Panc1 (cell line): ENCODE measurements at places on chromosomes 3 and 15.

DNA sequence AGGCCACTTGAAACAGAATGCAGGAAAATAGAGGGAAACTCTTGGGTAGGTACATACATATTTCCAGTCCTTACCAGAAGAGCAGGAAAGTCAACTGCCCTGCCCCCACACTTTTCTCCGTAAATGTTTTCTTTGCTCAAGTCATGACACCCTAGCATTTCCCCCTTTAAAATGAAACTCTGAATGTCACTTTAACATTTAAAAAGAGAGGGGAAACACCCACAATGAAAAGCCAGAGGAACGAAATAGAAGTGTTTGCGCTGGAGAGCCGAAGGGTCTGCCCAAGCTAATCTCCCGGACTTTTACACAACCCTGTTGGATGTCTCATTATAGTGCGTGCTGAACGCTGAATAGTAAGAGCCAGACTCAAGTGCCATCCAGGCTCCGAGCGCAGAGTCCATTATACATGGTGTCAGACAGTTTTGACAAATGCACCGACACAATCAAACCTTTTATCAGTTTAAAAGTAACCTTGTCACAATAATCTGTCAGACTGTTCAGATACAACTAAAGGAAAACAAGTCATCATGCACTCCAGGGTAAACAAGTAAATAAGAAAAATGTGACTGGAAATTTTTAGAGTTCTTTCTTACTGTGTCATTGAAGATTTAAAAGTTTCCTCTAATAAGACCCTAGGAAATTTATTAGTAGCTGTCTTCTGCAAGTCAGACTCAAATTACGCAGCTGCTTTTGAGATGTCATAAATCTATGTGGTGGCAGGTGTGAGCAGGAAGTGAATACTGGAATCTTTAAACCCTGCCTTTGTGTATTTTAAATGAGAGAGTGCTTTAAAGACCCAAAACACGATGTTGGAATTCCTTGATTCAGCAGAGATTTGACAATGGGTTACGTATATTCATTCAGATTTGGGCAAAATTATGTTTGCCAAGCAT, 159.8 kb downstream of the RBMS3 start:
- H3K27me3 ChIP-seq = no peaks in the 10 kb centered on the region
- peak overlapping the region; percentile 29 for H3K4me3 ChIP-seq
- DNase-seq = no peak
- no peaks in the 10 kb centered on the region for H3K36me3 ChIP-seq

DNA sequence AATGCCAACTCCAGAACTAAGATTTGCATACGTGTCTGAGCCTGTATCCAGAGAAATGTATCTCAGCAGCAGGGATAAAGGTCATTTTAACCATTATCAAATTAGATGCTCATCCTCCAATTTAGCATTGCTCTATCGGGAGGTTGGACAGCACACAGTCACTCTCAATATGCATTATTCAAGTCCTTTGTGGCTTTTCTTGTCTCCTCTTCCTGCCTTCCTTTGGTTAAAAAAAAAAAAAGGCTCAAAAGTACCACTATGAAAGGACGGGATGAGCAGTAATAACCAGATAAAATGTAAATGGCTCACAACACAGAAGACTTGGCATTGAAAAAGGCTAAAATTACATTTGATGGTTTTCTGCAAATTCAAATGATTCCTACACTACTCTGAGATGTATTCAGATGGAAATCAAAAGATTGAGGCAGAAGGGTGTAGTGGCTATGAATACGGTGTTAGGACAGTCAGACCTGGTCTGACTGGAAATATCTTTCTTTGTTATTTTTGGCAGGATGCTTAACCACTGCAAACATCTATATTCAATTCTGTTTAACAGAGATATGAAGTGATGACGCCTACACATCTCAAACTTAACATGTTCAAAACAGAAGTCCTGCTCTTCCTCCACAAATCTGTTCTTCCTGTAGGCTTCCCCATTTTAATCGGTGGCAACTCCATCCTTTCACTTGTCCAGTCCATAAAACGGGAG, 109.6 kb downstream of the ADAMTS9 start:
- no peaks in the 10 kb centered on the region for H3K36me3 ChIP-seq
- H3K27me3 ChIP-seq = no peaks in the 10 kb centered on the region
- H3K27ac ChIP-seq = no peak overlapping the region
- DNase-seq = no peak
- H3K4me1 ChIP-seq = no peaks in the 10 kb centered on the region

GRCh38 chr3:24828011-24828410, 333.4 kb upstream of the THRB start:
- no peaks in the 10 kb centered on the region for H3K36me3 ChIP-seq
- H3K27me3 ChIP-seq = peaks cover 8% of the 10 kb centered on the region
- DNase-seq = no peak
- no peak overlapping the region for H3K4me3 ChIP-seq
- H3K27ac ChIP-seq = no peak overlapping the region
- H3K4me1 ChIP-seq = no peaks in the 10 kb centered on the region

DNA sequence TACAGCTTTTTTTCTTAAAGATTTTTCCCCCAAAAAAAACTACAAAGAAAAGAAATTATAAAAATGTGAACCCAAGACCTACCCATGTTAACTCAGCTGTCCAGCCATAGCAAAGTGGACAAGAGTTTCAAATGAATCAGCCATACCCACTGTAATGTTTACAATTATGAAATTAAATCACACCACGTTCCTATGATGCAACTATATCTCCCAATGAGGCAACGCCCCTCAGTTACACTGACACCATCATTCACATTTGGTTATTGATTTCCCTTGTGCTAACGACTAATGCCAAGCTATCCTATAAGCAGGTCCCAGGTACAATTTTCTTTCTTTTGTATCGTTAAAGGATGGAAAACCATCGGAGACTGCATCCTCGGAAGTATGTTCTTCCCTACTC, 115.1 kb upstream of the ICE2 start:
- no peaks in the 10 kb centered on the region for H3K36me3 ChIP-seq
- no peak for DNase-seq
- no peak overlapping the region for H3K4me3 ChIP-seq
- peaks cover 10% of the 10 kb centered on the region for H3K4me1 ChIP-seq

GRCh38 chr3:122132949-122133540, 50.4 kb upstream of the CASR start:
- no peaks in the 10 kb centered on the region for H3K36me3 ChIP-seq
- DNase-seq = no peak
- H3K27me3 ChIP-seq = no peaks in the 10 kb centered on the region; the same call in 1 of the 2 replicates
- no peak overlapping the region for H3K4me3 ChIP-seq
- H3K27ac ChIP-seq = no peak overlapping the region
- H3K4me1 ChIP-seq = no peaks in the 10 kb centered on the region

- no peak overlapping the region for H3K4me3 ChIP-seq
- no peak overlapping the region for H3K27ac ChIP-seq
- no peaks in the 10 kb centered on the region for H3K36me3 ChIP-seq
- H3K27me3 ChIP-seq = no peaks in the 10 kb centered on the region
- DNase-seq = no peak
These were observed 131.0 kb downstream of the MEX3B start for GRCh38 chr15:81914734-81915256.

DNA sequence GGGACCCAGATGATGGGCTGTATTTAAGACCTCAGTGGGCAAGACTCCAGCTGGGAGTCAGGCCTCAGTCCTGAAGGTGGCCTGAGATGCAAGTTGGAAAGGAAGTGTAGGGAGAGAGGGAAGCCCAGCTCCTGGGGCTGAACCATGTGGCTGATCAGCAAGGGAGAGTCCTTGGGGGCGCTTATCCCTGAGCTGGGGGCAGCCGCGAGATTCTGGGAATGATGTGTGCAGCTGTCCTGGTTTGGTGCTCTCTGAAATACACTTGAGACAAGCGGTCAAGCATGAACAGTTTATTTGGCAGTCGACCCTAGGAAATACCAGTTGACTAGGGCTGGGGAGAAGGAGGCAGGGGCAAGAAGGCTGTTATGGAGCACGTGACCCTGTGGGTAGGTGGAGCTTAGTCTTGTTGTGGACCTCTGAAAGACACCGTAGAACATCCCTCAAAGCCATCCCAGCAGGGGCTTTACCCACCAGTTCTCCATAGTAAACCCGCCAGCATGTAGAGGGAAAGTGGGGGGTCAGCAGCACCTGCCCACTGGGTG, 41.8 kb upstream of the SLC6A11 start:
- DNase-seq = no peak
- H3K4me1 ChIP-seq = no peaks in the 10 kb centered on the region
- H3K27me3 ChIP-seq = peaks cover 3% of the 10 kb centered on the region; the same call in 1 of the 2 replicates
- no peaks in the 10 kb centered on the region for H3K36me3 ChIP-seq

GRCh38 chr3:61862614-61863289, 301.4 kb downstream of the PTPRG start:
- no peaks in the 10 kb centered on the region for H3K4me1 ChIP-seq
- no peak overlapping the region for H3K4me3 ChIP-seq
- H3K36me3 ChIP-seq = no peaks in the 10 kb centered on the region
- no peaks in the 10 kb centered on the region for H3K27me3 ChIP-seq
- no peak for DNase-seq

DNA sequence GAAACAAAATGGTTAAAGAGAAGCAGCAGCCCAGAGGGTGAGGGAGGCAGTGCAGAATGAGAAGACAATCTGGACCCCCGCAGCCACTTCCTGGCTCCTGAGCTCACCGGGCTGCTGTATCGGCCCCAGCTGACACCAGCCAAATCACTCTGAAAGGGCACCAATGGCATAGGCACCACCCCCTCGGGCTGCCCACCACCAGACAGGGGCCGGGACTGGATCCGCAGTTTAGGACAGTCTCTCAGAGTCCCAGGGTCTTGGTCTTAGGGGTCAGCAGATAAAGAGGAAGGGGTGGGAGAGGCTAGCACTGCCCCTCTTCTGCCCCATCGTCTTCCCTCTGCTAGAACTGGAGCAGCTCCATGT, 17.9 kb upstream of the EHD4 start:
- H3K27ac ChIP-seq = no peak overlapping the region
- no peaks in the 10 kb centered on the region; the same call in 1 of the 2 replicates for H3K4me1 ChIP-seq
- H3K36me3 ChIP-seq = no peaks in the 10 kb centered on the region
- DNase-seq = no peak

DNA sequence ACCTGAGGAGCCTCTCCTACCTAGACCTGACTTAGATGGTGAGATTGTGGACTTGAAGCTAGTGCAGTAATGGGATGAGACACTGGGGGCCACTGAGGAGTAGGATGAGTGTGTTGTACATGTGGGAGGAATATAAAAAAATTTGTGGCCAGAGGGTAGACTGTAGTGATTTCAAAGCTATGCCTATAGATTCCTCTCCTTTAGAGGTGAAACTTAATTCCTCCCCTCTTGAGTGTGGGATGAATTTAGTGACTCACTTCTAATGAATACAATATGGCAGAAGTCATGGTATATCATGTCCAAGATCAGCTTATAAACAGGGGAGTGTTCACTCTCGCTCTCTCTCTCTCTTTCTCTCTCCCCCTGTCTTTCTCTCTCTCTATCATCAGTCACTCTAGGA, 6.7 kb downstream of the ZNF860 start:
- H3K4me1 ChIP-seq = no peaks in the 10 kb centered on the region
- no peak overlapping the region for H3K27ac ChIP-seq
- DNase-seq = no peak
- no peaks in the 10 kb centered on the region for H3K27me3 ChIP-seq
- no peaks in the 10 kb centered on the region for H3K36me3 ChIP-seq
- no peak overlapping the region for H3K4me3 ChIP-seq

- H3K4me3 ChIP-seq = no peak overlapping the region
- H3K4me1 ChIP-seq = no peaks in the 10 kb centered on the region
- H3K27ac ChIP-seq = no peak overlapping the region
- no peaks in the 10 kb centered on the region for H3K27me3 ChIP-seq
- H3K36me3 ChIP-seq = no peaks in the 10 kb centered on the region
These were observed 85.7 kb downstream of the MSL2 start for GRCh38 chr3:136110481-136110880.

DNA sequence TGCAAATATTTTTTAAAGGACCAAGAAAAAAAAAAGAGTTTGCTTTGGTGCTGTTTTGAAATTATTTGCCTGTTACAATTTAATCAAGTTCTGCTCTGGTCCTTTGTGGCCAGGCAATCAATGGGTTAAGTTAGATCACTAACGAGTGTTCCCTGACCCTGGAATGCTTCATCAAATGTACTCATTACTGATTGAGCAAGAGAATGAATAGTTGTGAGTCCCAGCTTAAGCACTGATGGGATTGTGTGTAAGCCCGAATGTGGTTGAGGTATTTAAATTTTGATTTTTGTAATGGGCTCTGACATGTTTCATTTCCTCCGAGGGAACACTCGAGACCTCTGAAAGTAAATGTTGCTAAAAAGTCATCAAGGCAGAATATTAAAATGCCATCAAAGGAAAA, 699.1 kb downstream of the MCTP2 start:
- H3K27ac ChIP-seq = no peak overlapping the region
- no peaks in the 10 kb centered on the region for H3K4me1 ChIP-seq
- no peak for DNase-seq

DNA sequence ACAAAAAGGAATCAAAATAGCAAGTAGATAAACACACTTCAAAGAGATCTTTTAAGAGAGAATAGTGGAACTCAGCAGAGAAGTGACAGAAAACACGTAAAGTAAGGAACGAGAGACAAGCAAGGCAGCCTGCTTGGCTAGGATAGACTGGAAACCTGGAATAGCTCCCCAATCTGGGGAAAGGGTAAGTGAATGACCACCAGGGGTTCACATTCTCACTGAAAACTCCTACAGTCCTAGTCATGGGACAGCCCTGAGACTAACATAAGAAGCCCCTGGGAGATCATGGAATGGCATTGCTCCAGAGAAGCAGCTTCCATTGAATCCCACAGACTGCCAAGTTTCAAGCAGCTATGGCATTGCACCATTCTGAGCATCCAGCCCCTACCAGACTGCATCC, 363.6 kb upstream of the ARPP21 start:
- H3K4me3 ChIP-seq = no peak overlapping the region
- no peak for DNase-seq
- H3K27me3 ChIP-seq = no peaks in the 10 kb centered on the region
- no peaks in the 10 kb centered on the region for H3K4me1 ChIP-seq

- no peaks in the 10 kb centered on the region for H3K4me1 ChIP-seq
- H3K27ac ChIP-seq = no peak overlapping the region
- H3K27me3 ChIP-seq = no peaks in the 10 kb centered on the region
- H3K36me3 ChIP-seq = no peaks in the 10 kb centered on the region
- no peak overlapping the region for H3K4me3 ChIP-seq
These were observed 63.9 kb downstream of the DNAH1 start for GRCh38 chr3:52380023-52380422.
